GM23338 (cell line): ENCODE measurements at places on chromosomes 5 and 9. TPM values are rescaled to one million over a fixed set of nuclear protein-coding genes. Genes with fewer than 3 reads are reported as not detected.

Gene PDZD2
- polyA plus RNA-seq, result 8.3 and 10.2 TPM in 2 replicates

Gene ADAMTSL2
- 0.15 and 0.21 TPM in 2 replicates for polyA plus RNA-seq

Gene FIBCD1
- polyA plus RNA-seq, result 5.6 and 9.0 TPM in 2 replicates

Gene MARCHF11
- 0.49 and 1.5 TPM in 2 replicates for polyA plus RNA-seq

Gene CYSRT1
- polyA plus RNA-seq, result 2.0 and 3.2 TPM in 2 replicates

Gene DOLPP1
- 20.5 and 23.3 TPM in 2 replicates for polyA plus RNA-seq

Gene TNC
- polyA plus RNA-seq, result 0.89 and 1.0 TPM in 2 replicates

Gene PALM2AKAP2
- 2.5 and 3.3 TPM in 2 replicates for polyA plus RNA-seq

Gene RNF208
- 5.6 and 7.4 TPM in 2 replicates for polyA plus RNA-seq

Gene MATR3
- 226 and 278 TPM in 2 replicates for polyA plus RNA-seq

Gene SEMA5A
- polyA plus RNA-seq, result 1.8 and 2.1 TPM in 2 replicates

Gene PCDHGA4
- polyA plus RNA-seq, result 0.33 and 0.99 TPM in 2 replicates

Gene CCNO
- polyA plus RNA-seq, result 0.21 TPM in 1 of 2 replicates, not detected in the other

Gene SLC45A2
- not detected in 2 replicates for polyA plus RNA-seq

Gene PRKACG
- not detected in 2 replicates for polyA plus RNA-seq

Gene BAAT
- 0.08 and 0.12 TPM in 2 replicates for polyA plus RNA-seq

Gene HBEGF
- polyA plus RNA-seq, result 2.2 and 2.3 TPM in 2 replicates

Gene SARDH
- polyA plus RNA-seq, result 2.6 and 2.8 TPM in 2 replicates

Gene CERCAM
- polyA plus RNA-seq, result 2.7 TPM in 2 replicates

Gene SPINK7
- not detected in 2 replicates for polyA plus RNA-seq

Gene FOXI1
- not detected in 2 replicates for polyA plus RNA-seq

Gene SAPCD2
- 13.4 and 14.5 TPM in 2 replicates for polyA plus RNA-seq

Gene IFNA2
- polyA plus RNA-seq, result not detected in 2 replicates

Gene ACOT12
- polyA plus RNA-seq, result 0.15 and 0.54 TPM in 2 replicates

Gene FAM120AOS
- 27.5 and 31.5 TPM in 2 replicates for polyA plus RNA-seq

Gene ENG
- 2.6 TPM in 2 replicates for polyA plus RNA-seq

Gene MYMK
- 0.54 TPM in 1 of 2 replicates, not detected in the other for polyA plus RNA-seq

Gene AIF1L
- 75.8 and 76.4 TPM in 2 replicates for polyA plus RNA-seq

Gene TAS2R1
- polyA plus RNA-seq, result 0.19 TPM in 1 of 2 replicates, not detected in the other

Gene DPYSL3
- 97.6 and 102 TPM in 2 replicates for polyA plus RNA-seq

Gene PCDHA10
- 3.9 and 4.1 TPM in 2 replicates for polyA plus RNA-seq

Gene HSPA4
- polyA plus RNA-seq, result 288 and 343 TPM in 2 replicates

Gene GRXCR2
- not detected in 2 replicates for polyA plus RNA-seq

Gene TMC1
- polyA plus RNA-seq, result 0.42 and 0.61 TPM in 2 replicates

Gene KLF9
- polyA plus RNA-seq, result 0.45 and 0.58 TPM in 2 replicates

Gene GSN
- polyA plus RNA-seq, result 30.2 and 38.3 TPM in 2 replicates

Gene DEPDC1B
- polyA plus RNA-seq, result 35.8 and 38.3 TPM in 2 replicates

Gene IFNA16
- polyA plus RNA-seq, result not detected in 2 replicates

Gene SPINK4
- not detected in 2 replicates for polyA plus RNA-seq

Gene ARL14EPL
- not detected in 2 replicates for polyA plus RNA-seq

Gene POLR1E
- 15.4 and 19.2 TPM in 2 replicates for polyA plus RNA-seq

Gene DNAJC21
- 37.4 and 37.6 TPM in 2 replicates for polyA plus RNA-seq

Gene ENHO
- polyA plus RNA-seq, result 17.5 and 19.7 TPM in 2 replicates

Gene ANKRD18B
- polyA plus RNA-seq, result 9.2 and 12.4 TPM in 2 replicates

Gene STPG3
- polyA plus RNA-seq, result not detected in 2 replicates

Gene FOXD4L4
- not detected in 2 replicates for polyA plus RNA-seq
